ENCODE measurements at places on chromosomes 16 and 17. TPM values are rescaled to one million over a fixed set of nuclear protein-coding genes. Genes with fewer than 3 reads are reported as not detected.

Gene MPP2
- total RNA-seq, result 2.3 TPM

GRCh38 chr17:38877130-38877851 is 7.4 kb downstream of the LASP1 start:
- DNase-seq, result no peak

- peak; percentile 96 for DNase-seq
Observed at GRCh38 chr16:30658731-30659506, 688 bp downstream of the FBRS start.

- DNase-seq, result no peak
Observed at GRCh38 chr17:62657145-62657665, 29.7 kb downstream of the MRC2 start.

DNA sequence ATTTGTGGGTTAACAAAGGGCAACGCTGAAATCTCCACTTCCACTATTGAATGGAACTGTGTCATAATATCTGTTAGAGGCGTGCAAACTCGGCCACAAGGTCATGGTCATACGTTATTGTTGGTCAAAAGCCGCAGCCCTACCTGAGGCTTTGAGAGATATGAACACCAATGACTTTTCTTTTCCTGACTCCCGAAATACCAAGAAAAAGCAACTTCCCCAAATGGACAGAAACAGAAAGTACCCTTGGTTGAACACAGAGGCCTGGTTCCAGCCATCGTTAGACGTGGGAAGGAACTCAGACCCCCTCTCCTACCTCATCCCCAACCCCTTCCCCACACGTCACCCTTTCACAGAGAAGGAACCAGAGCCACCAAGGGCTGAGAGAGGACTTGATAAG is 1.4 kb upstream of the PIK3R5 start:
- no peak for DNase-seq

GRCh38 chr16:72369274-72369673 is 197.3 kb upstream of the PMFBP1 start:
- DNase-seq, result no peak

GRCh38 chr16:84597528-84597896 is 20.4 kb downstream of the COTL1 start:
- peak; percentile 32 for DNase-seq

- no peak for DNase-seq
Observed at GRCh38 chr16:65120461-65120830, 1.4 kb downstream of the CDH11 start.

- peak; percentile 79 for DNase-seq
Observed at GRCh38 chr17:66715745-66716156, 119.2 kb upstream of the CACNG5 start.

DNA sequence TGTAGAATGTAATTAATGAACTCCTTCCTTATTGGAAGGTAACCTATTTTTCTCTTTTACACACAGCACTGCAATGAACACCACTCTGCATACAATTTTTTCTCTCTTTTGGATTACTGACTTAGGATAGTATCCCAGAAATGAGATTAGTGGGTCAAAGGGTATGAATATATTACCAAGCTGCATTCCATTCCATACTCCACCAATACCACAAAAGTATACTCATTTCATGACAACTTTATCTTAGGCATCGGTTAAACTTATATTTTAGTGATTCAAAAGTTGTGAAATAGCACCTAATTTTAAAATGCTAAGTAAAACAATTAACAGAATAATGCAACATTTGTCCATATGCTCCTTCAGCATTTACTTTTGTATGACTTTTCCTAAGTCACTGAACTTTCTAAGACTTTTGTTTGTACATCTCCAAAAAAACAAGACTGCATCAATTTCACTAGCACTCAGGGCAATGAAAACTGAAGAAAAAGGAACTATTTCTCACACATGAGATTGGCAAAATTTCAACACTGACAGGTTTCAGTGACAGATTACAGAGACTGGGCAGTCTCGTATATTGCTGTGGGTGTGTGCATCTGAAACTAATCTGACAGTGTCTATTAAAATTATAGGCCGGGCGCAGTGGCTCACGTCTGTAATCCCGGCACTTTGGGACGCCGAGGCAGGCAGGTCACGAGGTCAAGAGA is 32.1 kb downstream of the HELZ start:
- no peak for DNase-seq

- no peak for DNase-seq
Observed at GRCh38 chr16:18842565-18842964, 41.2 kb upstream of the ARL6IP1 start.

GRCh38 chr17:6070430-6070912 is 292 bp downstream of the WSCD1 start:
- no peak for DNase-seq

DNA sequence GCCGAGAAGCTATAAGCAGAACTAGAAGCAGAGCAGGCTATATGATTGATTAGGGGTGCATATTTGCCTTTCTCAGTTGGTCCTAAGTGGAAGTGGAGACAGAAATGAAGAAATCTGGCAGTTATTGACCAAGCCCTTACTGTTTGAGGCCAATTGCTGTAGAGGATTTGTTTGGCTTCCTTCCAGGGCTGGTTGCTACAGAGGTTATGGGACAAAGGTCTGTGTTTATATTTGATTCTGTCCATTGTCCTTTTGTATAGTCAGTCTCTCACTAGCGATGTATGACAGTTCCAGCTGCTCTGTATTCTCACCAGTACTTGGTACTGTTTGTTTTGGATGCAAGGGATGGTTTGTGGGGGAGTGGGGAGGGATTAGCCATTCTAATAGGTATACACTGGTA is 7.3 kb upstream of the ALOX15 start:
- no peak for DNase-seq
